ENCODE measurements at places on chromosomes 7 and 10. TPM values are rescaled to one million over a fixed set of nuclear protein-coding genes. Genes with fewer than 3 reads are reported as not detected.

DNA sequence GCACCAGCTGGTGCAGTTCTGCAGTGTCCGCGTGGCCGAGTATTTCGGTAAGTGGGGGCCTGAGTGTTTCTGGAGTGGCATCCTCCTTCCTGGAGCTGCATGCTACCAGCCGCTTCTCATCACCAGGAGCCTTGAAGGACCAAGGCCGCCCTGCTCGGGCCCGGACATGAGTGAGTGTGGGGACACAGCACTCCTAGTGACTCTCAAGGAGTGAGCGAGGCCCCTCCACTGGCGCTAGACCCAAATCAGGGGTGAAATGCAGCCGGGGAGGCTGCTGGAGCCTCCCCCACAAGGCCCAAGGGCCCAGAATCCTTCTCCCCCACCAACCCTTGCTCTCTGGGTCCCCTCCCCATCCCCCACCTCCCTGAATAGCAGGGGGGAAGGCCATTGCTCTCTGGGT, 48.0 kb downstream of the CAMK2B start:
- H3K27me3 ChIP-seq: peaks cover 5% of the 10 kb centered on the region
- no peak overlapping the region for H3K27ac ChIP-seq
- H3K4me3 ChIP-seq: no peak overlapping the region
- H3K4me1 ChIP-seq: peaks cover 20% of the 10 kb centered on the region
- no peak for DNase-seq
- no peaks in the 10 kb centered on the region for H3K36me3 ChIP-seq

ZNF503 gene
- 8.3 TPM for total RNA-seq

- no peak overlapping the region for H3K27ac ChIP-seq
- no peaks in the 10 kb centered on the region for H3K36me3 ChIP-seq
- no peaks in the 10 kb centered on the region for H3K4me1 ChIP-seq
- DNase-seq: no peak
- no peaks in the 10 kb centered on the region for H3K27me3 ChIP-seq
- no peak overlapping the region for H3K4me3 ChIP-seq
These were observed 74.1 kb downstream of the LRRTM3 start for GRCh38 chr10:66999762-67000545.

SYT15 gene
- 0.15 TPM for total RNA-seq

DNA sequence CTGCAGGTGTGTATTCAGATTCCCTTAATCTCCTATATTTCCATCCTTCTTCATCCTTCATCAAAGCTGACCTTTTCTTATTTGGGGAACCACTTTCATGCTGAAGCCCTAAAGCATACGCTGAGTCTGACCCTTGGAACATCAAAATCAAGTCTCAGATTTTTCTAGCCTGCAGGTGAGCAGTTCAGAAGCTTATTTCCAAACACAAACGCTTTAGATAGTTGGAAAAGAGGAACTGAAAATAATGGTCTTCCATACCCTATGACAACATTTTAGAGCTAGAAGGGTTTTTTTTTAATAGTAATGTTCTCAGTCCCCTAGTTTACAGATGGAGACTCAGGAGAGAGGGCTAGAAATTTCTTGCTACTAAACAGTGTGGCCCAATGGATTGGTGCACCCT, 1.6 kb upstream of the AGK start:
- DNase-seq: no peak
- no peaks in the 10 kb centered on the region for H3K36me3 ChIP-seq
- H3K4me1 ChIP-seq: peaks cover 12% of the 10 kb centered on the region
- no peak overlapping the region for H3K27ac ChIP-seq
- no peaks in the 10 kb centered on the region for H3K27me3 ChIP-seq

- H3K27ac ChIP-seq: no peak overlapping the region
- H3K36me3 ChIP-seq: no peaks in the 10 kb centered on the region
- no peak for DNase-seq
- no peak overlapping the region for H3K4me3 ChIP-seq
These were observed 10.6 kb upstream of the ENTPD7 start for GRCh38 chr10:99648717-99649116.

DNA sequence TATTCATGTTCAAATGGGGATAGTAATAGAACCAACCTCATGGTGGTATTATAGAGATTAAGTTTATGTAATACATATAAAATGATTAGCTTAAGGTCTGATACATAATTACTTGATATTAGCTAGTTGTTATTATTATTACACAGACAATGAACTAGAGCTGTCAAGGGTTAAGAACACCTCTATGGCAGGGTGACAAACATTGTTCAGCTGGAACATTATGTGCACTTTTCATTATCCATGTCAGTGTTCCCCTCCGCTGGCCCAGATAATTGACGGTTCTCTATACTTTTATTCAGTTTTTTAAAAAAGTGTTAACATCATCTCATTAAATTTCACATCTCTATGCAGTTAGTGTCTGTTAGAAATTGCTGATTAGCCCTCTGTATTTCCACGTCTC, 142.1 kb downstream of the CDK14 start:
- no peak for DNase-seq
- H3K36me3 ChIP-seq: no peaks in the 10 kb centered on the region
- H3K4me3 ChIP-seq: no peak overlapping the region
- no peaks in the 10 kb centered on the region for H3K27me3 ChIP-seq
- H3K27ac ChIP-seq: no peak overlapping the region

DNA sequence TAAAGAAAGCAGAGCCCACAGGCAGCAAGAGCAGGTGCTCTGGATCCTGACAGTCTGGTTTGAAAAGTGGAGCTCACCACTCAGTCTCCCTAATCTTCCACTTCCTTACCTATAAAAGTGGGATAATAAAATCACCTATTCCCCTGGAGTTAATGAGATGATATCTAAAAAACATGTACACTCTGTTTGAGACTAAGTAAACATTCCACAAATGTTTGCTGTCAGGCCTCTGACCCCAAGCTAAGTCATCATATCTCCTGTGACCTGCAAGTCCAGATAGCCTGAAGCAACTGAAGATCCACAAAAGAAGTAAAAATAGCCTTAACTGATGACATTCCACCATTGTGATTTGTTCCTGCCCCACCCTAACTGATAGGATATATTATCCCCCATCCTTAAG, 1324.5 kb downstream of the XPNPEP1 start:
- H3K4me1 ChIP-seq: peaks cover 7% of the 10 kb centered on the region
- H3K36me3 ChIP-seq: no peaks in the 10 kb centered on the region
- H3K4me3 ChIP-seq: no peak overlapping the region
- H3K27me3 ChIP-seq: no peaks in the 10 kb centered on the region

OR9A2 gene
- total RNA-seq: not detected

DNA sequence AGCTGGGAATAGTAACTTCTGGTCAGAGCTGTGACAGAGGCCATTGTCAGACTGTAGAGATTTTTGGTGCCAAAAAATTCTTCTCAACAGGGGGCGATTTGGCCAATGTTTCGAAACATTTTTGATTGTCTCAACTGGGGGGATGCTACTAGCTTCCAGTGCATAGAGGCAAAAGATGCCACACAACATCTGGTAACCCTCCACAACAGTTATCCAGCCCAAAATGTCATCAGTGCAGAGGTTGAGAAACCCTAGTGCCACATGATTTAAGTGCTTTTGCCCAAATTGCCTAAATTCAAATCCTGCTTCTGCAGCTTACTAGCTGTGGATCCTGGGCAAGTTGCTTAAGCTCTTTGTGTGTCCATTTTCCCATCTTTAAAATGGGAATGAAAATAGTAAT, 71.9 kb downstream of the FZD1 start:
- H3K27ac ChIP-seq: no peak overlapping the region
- no peak for DNase-seq
- H3K36me3 ChIP-seq: no peaks in the 10 kb centered on the region
- H3K4me3 ChIP-seq: no peak overlapping the region
- H3K27me3 ChIP-seq: no peaks in the 10 kb centered on the region
- H3K4me1 ChIP-seq: no peaks in the 10 kb centered on the region

- H3K4me3 ChIP-seq: no peak overlapping the region
- peaks cover 3% of the 10 kb centered on the region for H3K36me3 ChIP-seq
- no peaks in the 10 kb centered on the region for H3K27me3 ChIP-seq
- no peak for DNase-seq
- no peaks in the 10 kb centered on the region for H3K4me1 ChIP-seq
- no peak overlapping the region for H3K27ac ChIP-seq
These were observed 27.9 kb downstream of the RALA start for GRCh38 chr7:39651265-39651664.

GRCh38 chr7:76302347-76303201, at the start of gene HSPB1:
HSPB1 (plus strand) TSS chr7:76302673; CDS start chr7:76302713, 40 bp downstream.
- H3K27me3 ChIP-seq: peaks cover 26% of the 10 kb centered on the region
- peak; percentile 79 for DNase-seq
- H3K36me3 ChIP-seq: no peaks in the 10 kb centered on the region
- H3K4me3 ChIP-seq: peak within 1 kb of the TSS; percentile 45
- H3K27ac ChIP-seq: no peak within 1 kb of the TSS
- peaks cover 19% of the 10 kb centered on the region for H3K4me1 ChIP-seq

LRRN3 gene
- 2.4 TPM for total RNA-seq

GIMAP8 gene
- total RNA-seq: not detected

EFCAB10 gene
- total RNA-seq: 5.0 TPM

DNA sequence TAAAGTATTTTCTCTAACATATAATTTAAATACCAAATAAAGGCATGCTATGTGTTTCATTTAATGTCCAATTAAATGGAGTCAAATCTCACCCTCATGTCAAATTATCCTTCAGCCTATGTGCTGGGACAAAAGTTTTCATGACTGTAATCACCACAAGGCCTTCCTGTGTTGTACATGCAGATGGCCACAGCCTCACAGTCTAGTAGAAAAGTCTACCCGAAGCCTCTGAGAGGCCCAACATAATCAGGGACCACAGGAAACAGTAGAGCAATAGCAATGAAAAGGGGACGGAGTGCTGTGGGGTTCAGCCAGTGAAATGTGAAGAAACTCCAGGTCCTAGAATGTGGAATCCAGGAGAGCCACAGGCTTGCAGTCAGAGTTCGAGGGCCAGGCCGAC, 140.2 kb upstream of the KLF6 start:
- H3K4me1 ChIP-seq: no peaks in the 10 kb centered on the region
- H3K27ac ChIP-seq: no peak overlapping the region
- no peaks in the 10 kb centered on the region for H3K27me3 ChIP-seq
- no peaks in the 10 kb centered on the region for H3K36me3 ChIP-seq

WNT8B gene
- 9.0 TPM for total RNA-seq

- H3K4me1 ChIP-seq: no peaks in the 10 kb centered on the region
- no peaks in the 10 kb centered on the region for H3K27me3 ChIP-seq
- no peak overlapping the region for H3K4me3 ChIP-seq
- H3K36me3 ChIP-seq: no peaks in the 10 kb centered on the region
These were observed 15.1 kb upstream of the LIMK1 start for GRCh38 chr7:74068378-74069085.

DNA sequence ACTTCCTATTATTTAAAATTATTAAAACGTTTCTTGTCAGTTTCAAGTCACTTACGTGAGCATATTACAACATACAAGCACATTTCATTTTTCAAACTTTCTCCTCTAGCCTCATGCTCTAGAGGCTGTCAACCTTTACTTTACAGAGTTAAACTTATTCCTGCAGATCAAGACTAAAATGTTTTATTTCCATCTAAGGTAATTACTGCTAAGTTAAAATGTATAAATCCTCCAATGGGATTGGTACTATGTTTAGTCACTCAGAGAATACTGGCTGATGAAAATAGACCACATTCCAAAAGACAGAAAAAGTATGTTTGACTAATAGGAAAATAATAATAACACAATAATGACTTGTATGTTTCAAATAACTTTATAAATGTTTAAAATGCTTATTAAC, 8.4 kb upstream of the TRDMT1 start:
- DNase-seq: no peak
- H3K4me3 ChIP-seq: no peak overlapping the region
- no peaks in the 10 kb centered on the region for H3K36me3 ChIP-seq
- no peaks in the 10 kb centered on the region for H3K27me3 ChIP-seq
- H3K27ac ChIP-seq: no peak overlapping the region
- peaks cover 17% of the 10 kb centered on the region for H3K4me1 ChIP-seq

KCP gene
- 0.06 TPM for total RNA-seq

- no peaks in the 10 kb centered on the region for H3K36me3 ChIP-seq
- H3K27me3 ChIP-seq: peaks cover 17% of the 10 kb centered on the region
- peaks cover 39% of the 10 kb centered on the region for H3K4me1 ChIP-seq
- no peak for DNase-seq
These were observed 103.5 kb upstream of the FAM20C start for GRCh38 chr7:88927-89231.

- H3K36me3 ChIP-seq: no peaks in the 10 kb centered on the region
These were observed 86.3 kb upstream of the MKLN1 start for GRCh38 chr7:131241386-131241785.

DNA sequence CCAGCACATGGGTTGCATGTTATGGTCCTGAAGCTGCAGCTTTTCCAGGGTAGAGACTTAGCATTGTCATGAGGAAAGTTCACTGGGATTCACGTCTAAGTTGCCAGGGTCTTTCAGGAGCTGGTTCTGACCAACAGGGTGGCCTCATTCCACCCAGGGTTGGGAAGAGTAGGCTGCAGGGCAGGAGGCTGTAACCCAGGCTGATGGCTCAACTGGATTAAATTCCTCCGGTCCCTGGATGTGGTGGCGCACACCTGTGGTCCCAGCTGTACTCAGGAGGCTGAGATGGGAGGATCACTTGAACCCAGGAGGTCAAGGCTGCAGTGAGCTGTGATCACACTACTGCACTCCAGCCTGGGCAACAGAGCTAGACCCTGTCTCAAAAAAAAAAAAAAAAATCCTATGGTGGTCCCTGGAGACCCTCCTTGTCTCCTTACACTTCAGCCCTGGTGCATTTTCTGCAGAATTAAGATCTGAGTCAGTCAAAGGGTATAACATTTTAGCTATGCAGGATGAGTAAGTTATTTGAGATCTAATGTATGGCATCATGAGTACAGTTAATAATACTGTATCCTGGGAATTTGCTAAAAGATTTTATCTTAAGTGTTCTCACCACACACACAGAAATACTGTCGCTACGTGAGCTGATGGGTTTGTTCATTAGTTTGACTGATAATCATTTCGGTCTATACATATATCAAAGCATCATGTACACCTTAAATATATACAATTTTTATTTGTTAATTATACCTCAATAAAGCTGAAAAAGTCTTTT, 44.0 kb downstream of the ASB13 start:
- no peak overlapping the region for H3K27ac ChIP-seq
- H3K27me3 ChIP-seq: no peaks in the 10 kb centered on the region
- H3K4me1 ChIP-seq: no peaks in the 10 kb centered on the region
- H3K36me3 ChIP-seq: no peaks in the 10 kb centered on the region
- no peak overlapping the region for H3K4me3 ChIP-seq
- DNase-seq: no peak

SFXN2 gene
- total RNA-seq: 15.5 TPM

CDHR3 gene
- 1.4 TPM for total RNA-seq

GRCh38 chr7:99124751-99125504, 19.0 kb downstream of the SMURF1 start:
- no peak for DNase-seq
- no peaks in the 10 kb centered on the region for H3K27me3 ChIP-seq
- H3K4me3 ChIP-seq: no peak overlapping the region
- H3K27ac ChIP-seq: no peak overlapping the region

DNA sequence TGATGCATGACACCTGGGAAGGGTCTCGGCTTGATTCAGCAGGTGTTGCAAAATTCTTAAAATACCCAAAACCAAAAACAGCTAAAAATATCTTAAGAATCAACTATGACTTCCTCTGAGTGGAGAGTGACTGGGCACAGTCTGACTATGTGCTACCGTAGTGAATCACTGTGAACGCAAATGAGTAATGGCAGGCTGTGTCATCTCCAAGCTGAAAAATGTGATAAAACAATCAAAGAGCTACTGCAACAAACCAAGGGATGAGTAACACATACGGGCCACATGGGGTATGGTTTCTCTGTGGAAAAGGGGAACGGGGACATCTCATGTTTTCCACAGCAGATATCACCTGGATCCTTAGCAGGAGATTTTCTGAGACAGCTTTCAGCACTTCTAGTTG, 127.5 kb downstream of the ABCA13 start:
- no peaks in the 10 kb centered on the region for H3K4me1 ChIP-seq
- no peak overlapping the region for H3K27ac ChIP-seq
- no peaks in the 10 kb centered on the region for H3K36me3 ChIP-seq
- H3K4me3 ChIP-seq: no peak overlapping the region
